IMR-90 (cell line): ENCODE measurements at places on chromosomes 2 and 18. TPM values are rescaled to one million over a fixed set of nuclear protein-coding genes. Genes with fewer than 3 reads are reported as not detected.

DNA sequence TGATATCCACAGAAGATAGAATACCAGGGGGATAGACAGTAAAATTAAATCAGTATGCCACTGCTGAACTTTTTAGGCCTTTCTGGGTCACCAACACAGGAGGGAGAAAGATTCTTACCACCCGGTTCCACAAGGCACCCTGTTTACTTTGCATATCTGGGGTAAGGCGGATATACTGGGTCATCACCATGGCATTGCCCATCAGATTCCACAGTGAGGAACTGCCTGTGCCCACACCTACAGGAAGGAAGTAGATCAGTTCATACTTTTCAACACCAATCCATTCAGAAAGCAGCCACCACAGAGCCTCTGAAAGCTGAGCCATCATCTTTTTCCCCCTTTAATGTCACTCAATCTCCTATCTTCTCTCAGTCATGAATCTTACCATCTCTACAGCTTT, 2.0 kb downstream of the LMAN2L start:
- H3K27ac ChIP-seq: no peak overlapping the region
- DNase-seq: no peak
- H3K4me3 ChIP-seq: no peak overlapping the region
- H3K27me3 ChIP-seq: no peaks in the 10 kb centered on the region

GRCh38 chr18:12645751-12646203, 12.1 kb downstream of the SPIRE1 start:
- DNase-seq: peak; percentile 52
- H3K27me3 ChIP-seq: no peaks in the 10 kb centered on the region
- H3K27ac ChIP-seq: no peak overlapping the region
- peaks cover 13% of the 10 kb centered on the region for H3K4me1 ChIP-seq

GRCh38 chr18:5311301-5311989, 15.9 kb upstream of the ZBTB14 start:
- no peak overlapping the region for H3K27ac ChIP-seq
- no peaks in the 10 kb centered on the region for H3K4me1 ChIP-seq
- H3K27me3 ChIP-seq: no peaks in the 10 kb centered on the region

GRCh38 chr18:9743200-9744016, 35.3 kb downstream of the RAB31 start:
- no peaks in the 10 kb centered on the region; the same call in 1 of the 2 replicates for H3K27me3 ChIP-seq
- H3K4me3 ChIP-seq: no peak overlapping the region
- H3K36me3 ChIP-seq: no peaks in the 10 kb centered on the region
- DNase-seq: peak; percentile 98
- H3K27ac ChIP-seq: no peak overlapping the region; the same call in 1 of the 2 replicates

- no peak overlapping the region for H3K27ac ChIP-seq
- H3K4me1 ChIP-seq: no peaks in the 10 kb centered on the region
- no peak for DNase-seq
- no peak overlapping the region for H3K4me3 ChIP-seq
- H3K27me3 ChIP-seq: peaks cover 25% of the 10 kb centered on the region
Measured at GRCh38 chr18:74563999-74564398, 29.7 kb downstream of the CNDP1 start.

GRCh38 chr18:62206593-62206992, 19.5 kb downstream of the RELCH start:
- H3K4me3 ChIP-seq: no peak overlapping the region
- no peak for DNase-seq
- no peak overlapping the region for H3K27ac ChIP-seq

GRCh38 chr2:226295681-226296080, 503.9 kb downstream of the IRS1 start:
- no peaks in the 10 kb centered on the region for H3K36me3 ChIP-seq
- no peak overlapping the region for H3K4me3 ChIP-seq
- DNase-seq: no peak

GRCh38 chr2:150088538-150088937, 398.9 kb downstream of the RND3 start:
- no peak overlapping the region for H3K27ac ChIP-seq
- H3K4me1 ChIP-seq: no peaks in the 10 kb centered on the region; the same call in 1 of the 2 replicates
- H3K36me3 ChIP-seq: no peaks in the 10 kb centered on the region
- H3K4me3 ChIP-seq: no peak overlapping the region
- H3K27me3 ChIP-seq: no peaks in the 10 kb centered on the region
- DNase-seq: peak; percentile 15

- DNase-seq: peak; percentile 20
- peaks cover 39% of the 10 kb centered on the region for H3K4me1 ChIP-seq
- no peaks in the 10 kb centered on the region for H3K27me3 ChIP-seq
Measured at GRCh38 chr18:48777026-48777743, 173.6 kb downstream of the SMAD7 start.

- no peak for DNase-seq
- no peaks in the 10 kb centered on the region for H3K27me3 ChIP-seq
- no peak overlapping the region for H3K27ac ChIP-seq
Measured at GRCh38 chr18:7592305-7593071, 25.4 kb downstream of the PTPRM start.

GRCh38 chr2:100110614-100111000, 31.8 kb downstream of the AFF3 start:
- H3K4me3 ChIP-seq: no peak overlapping the region
- no peaks in the 10 kb centered on the region for H3K36me3 ChIP-seq
- peaks cover 4% of the 10 kb centered on the region; the same call in 1 of the 2 replicates for H3K27me3 ChIP-seq
- DNase-seq: no peak
- no peak overlapping the region for H3K27ac ChIP-seq

GRCh38 chr2:129253461-129253812, 726.0 kb upstream of the RAB6C start:
- no peak overlapping the region for H3K27ac ChIP-seq
- H3K36me3 ChIP-seq: no peaks in the 10 kb centered on the region
- no peak overlapping the region for H3K4me3 ChIP-seq
- H3K27me3 ChIP-seq: no peaks in the 10 kb centered on the region
- no peaks in the 10 kb centered on the region for H3K4me1 ChIP-seq

- H3K4me1 ChIP-seq: peaks cover 7% of the 10 kb centered on the region; the same call in 1 of the 2 replicates
- H3K4me3 ChIP-seq: no peak overlapping the region
- peak; percentile 66 for DNase-seq
- H3K36me3 ChIP-seq: no peaks in the 10 kb centered on the region
- H3K27me3 ChIP-seq: no peaks in the 10 kb centered on the region
Measured at GRCh38 chr2:172667581-172668325, 67.9 kb upstream of the RAPGEF4 start.

Gene GKN2
- not detected in 2 replicates for polyA plus RNA-seq

Gene RNMT
- polyA plus RNA-seq: 11.9 and 13.6 TPM in 2 replicates

Gene KLF7
- 23.1 and 24.1 TPM in 2 replicates for polyA plus RNA-seq

Gene TXNDC2
- 0.16 TPM in 1 of 2 replicates, not detected in the other for polyA plus RNA-seq

Gene OSR1
- polyA plus RNA-seq: 48.0 and 51.9 TPM in 2 replicates

Gene GATA6
- 4.0 and 4.2 TPM in 2 replicates for polyA plus RNA-seq

Gene FEV
- polyA plus RNA-seq: not detected in 2 replicates
